D721Med (cell line): ENCODE measurements at places on chromosomes 16 and 17.

DNA sequence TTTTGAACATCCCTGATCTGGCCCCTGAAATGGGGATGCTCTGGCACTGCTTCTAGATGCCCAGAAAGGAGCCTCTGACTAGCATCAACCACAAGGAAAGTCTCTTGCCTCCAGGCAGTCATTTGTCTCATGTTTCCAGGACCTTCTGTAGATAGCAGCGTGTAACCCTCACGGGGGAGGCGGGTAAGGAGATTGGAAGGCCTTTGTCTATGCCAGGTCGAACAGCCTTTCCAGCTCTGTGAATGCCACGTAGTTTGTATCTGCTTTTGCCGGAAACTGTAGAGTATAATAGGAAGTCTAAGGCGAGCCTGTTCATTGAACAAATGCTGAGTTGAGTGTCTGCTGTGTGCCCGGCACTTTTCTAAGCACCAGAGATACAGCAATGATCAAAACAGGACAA lies 43.9 kb upstream of the AQP8 start:
- DNase-seq = no peak

GRCh38 chr17:78082988-78083387 lies 45.6 kb downstream of the TMC6 start:
- DNase-seq = no peak

DNA sequence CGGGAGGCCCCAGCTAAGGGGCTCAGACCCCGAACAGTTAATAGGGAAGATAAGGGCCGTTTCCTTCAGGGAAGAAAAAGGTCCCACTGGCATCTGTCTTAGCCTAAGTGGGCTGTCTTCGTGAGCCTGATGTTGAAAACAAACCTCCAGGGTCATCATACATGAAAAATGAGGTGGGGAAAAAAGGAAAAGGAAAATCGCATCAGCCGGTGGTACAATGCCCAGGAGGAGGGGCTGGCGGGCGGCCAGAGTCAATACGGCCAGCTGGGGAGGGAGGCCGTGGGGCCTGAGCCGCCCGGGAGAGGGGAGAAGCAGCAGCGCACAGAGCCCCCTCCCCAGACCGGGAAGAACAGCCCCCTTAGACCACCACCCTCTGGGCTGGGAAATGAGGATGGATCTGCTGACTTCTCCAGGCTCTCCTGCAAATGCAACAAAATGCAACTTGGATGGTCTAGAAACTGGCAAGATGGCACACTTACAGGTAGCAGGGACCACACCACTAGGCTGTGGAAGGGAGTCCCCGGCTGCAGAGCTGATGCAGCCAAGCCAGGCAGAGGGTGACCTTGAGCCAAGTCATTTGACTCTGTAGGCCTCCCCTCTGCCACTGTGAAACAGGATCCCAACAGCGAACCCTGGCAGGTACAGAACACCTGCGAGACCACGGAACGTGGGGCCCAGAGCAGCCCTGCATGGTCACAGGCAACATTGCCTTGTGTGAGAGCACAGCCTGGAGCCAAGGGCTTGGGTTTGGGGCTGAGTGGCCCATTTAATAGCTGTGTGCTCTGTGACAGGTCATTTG lies 448.5 kb downstream of the SOX9 start:
- DNase-seq = no peak

- DNase-seq = no peak
Measured at GRCh38 chr16:89607937-89608740, 5.3 kb upstream of the DPEP1 start.

DNA sequence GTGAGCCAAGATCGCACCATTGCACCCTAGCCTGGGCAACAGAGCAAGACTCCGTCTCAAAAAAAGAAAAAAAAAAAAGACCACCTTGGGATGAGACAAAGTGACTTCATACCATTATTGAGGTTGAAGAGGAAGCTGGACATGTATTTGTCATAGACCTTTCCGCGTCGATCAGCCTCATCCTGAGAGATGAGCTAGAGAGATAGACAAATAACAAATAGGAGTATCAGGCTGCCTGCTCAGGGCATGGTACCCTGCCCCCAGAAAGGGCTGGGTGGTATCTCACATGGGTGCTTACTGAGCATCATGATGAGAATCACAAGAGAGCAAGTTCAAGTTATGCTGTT lies 22.1 kb downstream of the CNTNAP1 start:
- no peak for DNase-seq

DNA sequence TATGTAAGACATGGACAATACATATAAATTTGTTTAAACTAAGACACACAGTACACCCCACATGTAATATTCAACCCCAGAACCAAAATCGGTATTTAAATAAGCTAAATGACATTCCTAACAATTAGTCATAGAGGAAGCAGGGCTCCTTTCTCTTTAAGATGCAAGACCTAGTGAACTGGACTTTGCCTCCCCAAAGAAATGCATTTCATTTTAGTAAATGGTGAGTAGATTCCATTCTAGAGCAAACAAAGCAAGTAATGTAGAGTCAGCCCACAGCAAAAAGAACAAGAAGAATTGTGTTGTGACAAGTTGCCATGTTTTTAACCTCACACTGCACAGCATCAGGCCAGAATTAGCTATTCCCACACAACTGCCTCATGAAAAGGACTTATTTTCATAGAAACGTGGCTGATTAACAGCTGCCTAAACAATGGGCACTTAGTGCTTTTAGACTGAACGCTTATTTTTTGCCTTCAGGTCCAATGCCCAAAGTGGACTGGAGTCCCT lies 14.4 kb downstream of the DNAJC7 start:
- DNase-seq = no peak

- no peak for DNase-seq
Measured at GRCh38 chr16:64627288-64627687, 494.6 kb downstream of the CDH11 start.
